Activated naive CD4-positive, alpha-beta T cell treated with anti-CD3 and anti-CD28 coated beads, Interleukin-2, amount 50 U/mL, for 72 hours (primary cell): ENCODE measurements at places on chromosomes 13 and 19.

DNA sequence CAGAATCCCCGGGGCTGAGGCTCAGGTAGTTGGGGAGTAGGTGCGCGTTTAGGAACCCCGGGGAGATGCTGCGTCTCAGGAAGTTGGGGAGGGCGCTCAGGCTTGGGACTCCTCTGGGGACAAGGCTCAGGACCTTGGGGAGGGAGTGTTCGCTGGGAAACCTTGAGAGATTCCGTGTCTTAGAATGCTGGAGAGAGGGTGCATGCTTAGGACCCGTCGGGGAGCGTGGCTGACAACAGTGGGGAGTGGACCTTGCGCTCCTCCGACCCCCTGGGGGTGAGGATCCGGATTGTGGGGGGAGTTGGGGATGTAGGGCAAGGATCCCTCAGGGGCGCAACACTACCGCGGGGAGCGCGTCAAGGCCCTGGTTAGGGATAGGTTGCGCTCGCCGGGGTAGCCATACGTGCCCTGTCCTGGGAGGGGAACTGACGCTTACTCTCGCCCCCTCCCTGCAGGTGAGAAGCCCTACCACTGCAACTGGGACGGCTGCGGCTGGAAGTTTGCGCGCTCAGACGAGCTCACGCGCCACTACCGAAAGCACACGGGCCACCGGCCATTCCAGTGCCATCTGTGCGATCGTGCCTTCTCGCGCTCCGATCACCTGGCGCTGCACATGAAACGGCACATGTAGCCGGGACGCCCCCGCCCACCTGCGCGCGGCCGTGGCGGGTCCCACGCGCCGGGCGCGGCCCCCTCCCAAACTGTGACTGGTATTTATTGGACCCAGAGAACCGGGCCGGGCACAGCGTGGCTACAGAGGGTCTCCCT, 2.0 kb downstream of the KLF2 start:
- no peak for DNase-seq

- DNase-seq, result no peak
These were observed 24.5 kb upstream of the FREM2 start for GRCh38 chr13:38662362-38662761.

DNA sequence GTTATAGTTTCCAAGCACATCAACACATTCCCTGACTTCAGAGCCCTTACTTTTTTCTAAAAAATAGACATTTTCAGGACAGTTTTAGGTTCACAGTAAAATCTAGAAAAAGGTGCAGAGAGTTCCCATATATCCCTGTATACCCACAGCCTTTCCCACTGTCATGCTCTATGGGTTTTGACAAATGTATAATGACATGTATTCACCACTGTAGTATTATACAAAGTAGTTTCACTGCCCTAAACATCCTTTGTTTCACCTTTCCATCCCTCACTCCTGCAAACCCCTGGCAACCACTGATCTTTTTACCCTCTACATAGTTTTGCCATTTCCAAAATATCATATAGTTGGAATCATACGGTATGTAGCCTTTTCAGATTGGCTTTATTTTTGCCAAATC, 15.6 kb downstream of the NAA16 start:
- DNase-seq, result no peak

- no peak for DNase-seq
These were observed 86.1 kb upstream of the DOCK9 start for GRCh38 chr13:99063952-99064351.

DNA sequence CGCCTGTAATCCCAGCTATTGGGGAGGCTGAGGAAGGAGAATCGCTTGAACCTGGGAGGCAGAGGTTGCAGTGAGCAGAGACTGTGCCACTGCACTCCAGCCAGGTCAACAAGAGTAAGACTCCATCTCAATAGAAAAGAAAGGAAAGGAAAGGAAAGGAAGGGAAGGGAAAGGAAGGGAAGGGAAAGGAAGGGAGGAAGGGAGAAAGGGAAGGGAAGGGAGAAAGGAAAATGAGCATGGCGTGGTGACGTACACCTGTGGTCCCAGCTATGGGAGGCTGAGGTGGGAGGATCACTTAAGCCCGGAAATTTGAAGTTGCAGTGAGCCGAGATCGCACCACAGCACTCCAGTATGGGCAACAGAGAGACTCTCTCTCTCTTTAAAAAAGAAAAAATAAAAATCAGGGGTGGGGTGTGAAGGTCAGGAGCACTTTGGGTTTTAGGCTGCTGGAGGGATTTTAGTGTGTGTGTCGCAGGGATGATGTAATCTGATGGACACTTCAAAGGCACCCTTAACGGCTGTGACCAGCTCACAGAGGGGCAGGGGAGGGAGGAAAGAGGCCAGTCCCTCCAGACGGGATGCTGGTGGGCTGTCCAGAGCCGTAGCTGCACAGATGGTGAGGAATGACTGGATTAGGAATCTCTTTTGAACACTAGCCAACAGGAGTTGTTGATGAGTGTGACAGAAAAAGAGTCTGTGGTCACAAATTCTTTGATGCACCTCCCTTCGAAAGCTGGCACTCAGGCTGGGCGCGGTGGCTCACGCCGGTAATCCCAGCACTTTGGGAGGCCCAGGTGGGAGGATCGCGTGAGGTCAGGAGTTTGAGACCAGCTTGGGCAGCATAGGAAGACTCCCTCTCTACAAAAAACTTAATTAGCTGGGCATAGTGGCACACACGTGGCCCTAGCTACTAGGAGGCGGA, 27.6 kb downstream of the TMPRSS9 start:
- DNase-seq, result no peak

GRCh38 chr13:24822640-24823039, 58.7 kb downstream of the RNF17 start:
- DNase-seq, result no peak

- no peak for DNase-seq
These were observed 667 bp upstream of the MBNL2 start for GRCh38 chr13:97221466-97221865.

- DNase-seq, result no peak
These were observed 1560.2 kb downstream of the EFNB2 start for GRCh38 chr13:104975272-104975671.

- DNase-seq, result no peak
These were observed 36.3 kb upstream of the ZNF724 start for GRCh38 chr19:23286477-23286876.

DNA sequence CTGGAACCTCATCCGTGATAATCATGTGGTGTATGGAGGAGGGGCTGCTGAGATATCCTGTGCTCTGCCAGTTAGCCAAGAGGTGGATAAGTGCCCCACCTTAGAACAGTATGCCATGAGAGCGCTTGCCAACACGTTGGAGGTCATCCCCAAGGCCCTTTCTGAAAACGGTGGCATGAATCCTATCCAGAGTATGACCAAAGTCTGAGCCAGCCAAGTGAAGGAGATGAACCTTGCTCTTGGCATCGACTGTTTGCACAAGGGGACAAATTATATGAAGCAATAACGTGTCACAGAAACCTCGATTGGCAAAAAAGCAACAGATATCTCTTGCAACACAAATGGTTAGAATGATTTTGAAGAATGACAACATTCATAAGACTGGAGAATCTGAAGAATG, 251.2 kb upstream of the OBI1 start:
- no peak for DNase-seq

GRCh38 chr13:44974056-44974793, 15.0 kb downstream of the NUFIP1 start:
- no peak for DNase-seq

DNA sequence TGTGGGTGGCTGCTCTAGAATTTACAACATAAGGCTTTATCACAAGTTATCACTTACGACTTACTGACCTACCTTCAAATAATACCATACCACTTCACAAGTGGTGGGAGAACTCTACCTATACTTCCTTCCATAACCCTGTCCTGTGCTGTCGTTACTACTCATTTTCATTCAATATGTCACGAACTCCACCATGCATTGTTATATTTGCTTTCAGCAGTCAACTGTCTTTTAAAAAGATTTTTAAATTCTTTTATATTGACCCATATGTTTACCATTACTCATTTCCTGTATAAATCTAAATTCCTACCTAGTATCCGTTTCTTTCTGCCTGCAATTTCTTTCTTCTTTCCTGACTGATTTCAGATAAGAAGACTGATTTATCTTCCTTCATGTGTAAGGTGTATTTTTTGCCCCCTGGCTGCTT, 200.0 kb downstream of the KLF12 start:
- DNase-seq, result no peak

- no peak for DNase-seq
These were observed 5.6 kb downstream of the PCID2 start for GRCh38 chr13:113202912-113203311.

GRCh38 chr13:31674051-31674450, 65.3 kb upstream of the RXFP2 start:
- no peak for DNase-seq

- peak; percentile 93 for DNase-seq
These were observed 573 bp downstream of the KATNAL1 start for GRCh38 chr13:30306762-30307193.

GRCh38 chr13:106284358-106284757, 251.1 kb downstream of the EFNB2 start:
- DNase-seq, result no peak

- no peak for DNase-seq
These were observed 13.9 kb downstream of the DOCK9 start for GRCh38 chr13:98963917-98964316.

DNA sequence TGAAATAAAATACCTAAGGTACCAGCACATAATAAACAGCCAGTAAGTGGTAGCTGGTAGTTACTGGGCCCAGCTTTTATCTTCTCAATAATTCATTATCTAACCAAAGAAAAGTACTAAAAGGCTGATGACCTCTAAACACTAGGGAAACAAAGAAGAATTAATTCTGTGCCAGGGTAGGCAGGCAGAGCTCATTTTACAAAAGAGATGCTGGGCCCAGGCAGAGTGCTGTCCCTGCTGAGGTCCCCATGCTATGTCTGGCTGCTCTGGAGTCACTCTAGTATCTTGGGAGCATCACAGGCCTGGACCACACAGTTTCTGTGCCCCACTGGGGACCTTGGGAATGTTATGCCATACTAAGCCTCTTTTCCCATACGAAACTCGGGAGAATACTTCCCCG, 18.2 kb downstream of the ZNF507 start:
- no peak for DNase-seq

GRCh38 chr13:95217920-95218830, 83.1 kb downstream of the ABCC4 start:
- no peak for DNase-seq

- DNase-seq, result no peak
These were observed 17.1 kb downstream of the ACTL9 start for GRCh38 chr19:8681345-8682029.

- DNase-seq, result no peak
These were observed 18.4 kb downstream of the GNA11 start for GRCh38 chr19:3112375-3113099.

- no peak for DNase-seq
These were observed 23.7 kb downstream of the PCID2 start for GRCh38 chr13:113184568-113185440.

DNA sequence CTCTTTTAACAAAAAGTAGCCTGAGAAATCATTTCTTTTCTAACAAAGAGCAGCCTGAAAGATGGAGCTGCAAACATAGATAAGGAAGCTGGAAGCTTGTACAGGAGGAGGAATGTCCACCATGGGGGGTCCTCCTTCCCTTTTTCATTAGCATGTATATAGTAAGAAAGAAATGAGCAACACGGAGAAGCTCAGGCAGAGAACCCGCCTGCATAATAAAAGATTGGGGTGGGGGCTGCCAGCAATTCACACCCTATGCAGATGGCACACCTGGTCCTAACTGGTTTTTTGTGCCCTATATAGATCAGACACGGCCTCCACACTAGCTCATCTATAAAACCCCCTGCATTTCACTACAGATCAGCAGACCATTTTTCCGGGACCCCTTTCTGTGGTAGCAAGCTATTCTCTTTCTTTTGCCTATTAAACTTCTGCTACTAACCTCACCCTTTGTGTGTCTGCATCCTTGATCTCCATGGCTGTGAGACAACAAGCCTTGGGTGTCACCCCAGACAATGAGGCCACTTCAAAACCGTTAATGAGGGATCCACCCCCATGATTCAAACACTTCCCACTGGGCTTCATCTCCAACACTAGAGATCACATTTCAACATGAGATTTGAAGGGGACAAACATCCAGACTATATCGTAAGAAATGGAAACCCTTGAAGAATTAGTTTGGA, 167.5 kb upstream of the FREM2 start:
- no peak for DNase-seq

GRCh38 chr13:66159511-66159910, 1070.6 kb downstream of the PCDH9 start:
- no peak for DNase-seq

- no peak for DNase-seq
These were observed 1.4 kb upstream of the CERS1 start for GRCh38 chr19:18897094-18898029.
